Kidney epithelial cell (primary cell): ENCODE measurements at places on chromosomes 1 and 21. TPM values are rescaled to one million over a fixed set of nuclear protein-coding genes. Genes with fewer than 3 reads are reported as not detected.

Gene TBX15
- total RNA-seq: 0.21 TPM in 1 of 2 replicates, not detected in the other

DNA sequence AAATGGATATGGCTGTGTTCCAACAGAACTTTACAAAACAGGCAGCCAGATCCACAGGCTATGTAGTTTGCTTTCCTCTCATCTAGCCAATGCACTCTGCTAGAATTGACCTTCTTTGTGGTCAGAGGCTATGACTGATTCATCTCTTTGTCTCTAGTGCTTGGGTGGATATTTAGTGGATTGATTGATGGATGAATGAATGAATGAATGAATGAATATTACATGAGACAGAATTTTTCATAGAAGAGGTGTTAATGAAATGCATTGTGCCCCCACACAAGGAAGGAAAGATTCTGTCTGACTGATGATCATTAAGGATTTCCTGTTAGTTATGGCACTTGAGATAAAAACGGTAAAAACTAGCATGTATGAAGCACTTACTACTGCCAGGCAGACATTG is 50.5 kb upstream of the ZYG11A start:
- DNase-seq: no peak

DNA sequence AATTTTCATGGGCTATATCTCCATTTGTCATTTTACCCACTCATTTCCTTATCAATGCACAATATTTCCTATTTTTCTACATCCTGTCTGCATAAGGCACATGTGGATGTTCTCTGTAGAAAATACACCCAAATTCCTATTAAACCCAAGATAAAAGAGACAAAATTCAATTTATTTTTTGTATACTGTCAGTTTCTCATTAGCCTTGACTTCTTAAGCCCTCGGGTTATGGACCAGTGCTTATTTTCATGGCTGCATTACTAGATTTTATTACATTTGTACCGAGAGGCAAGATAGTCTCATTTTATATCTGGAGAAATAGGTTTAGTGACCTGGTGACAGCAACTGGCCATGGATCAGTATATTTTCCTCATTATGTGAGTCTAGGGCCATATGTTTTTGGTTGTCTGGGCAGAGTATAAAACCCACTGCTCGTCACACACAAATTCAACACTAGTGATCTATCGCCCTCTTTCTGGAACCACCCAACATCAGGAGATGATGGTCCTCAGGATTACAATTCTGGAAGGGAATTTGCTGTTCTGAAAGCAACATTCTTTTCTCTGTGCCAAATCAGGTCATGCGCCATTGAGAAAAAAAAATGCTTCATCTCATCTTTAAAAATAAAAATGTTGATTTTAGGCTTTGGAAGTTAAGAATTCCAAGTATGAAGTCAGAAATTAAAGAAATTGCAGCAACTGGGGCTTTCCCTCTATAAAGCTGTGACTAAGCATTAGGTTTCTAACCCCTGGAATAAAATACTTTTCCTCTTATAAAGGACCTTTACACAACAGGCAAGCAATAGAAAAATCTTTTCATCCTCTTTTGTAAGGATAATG is 81.4 kb downstream of the ASTN1 start:
- DNase-seq: peak; percentile 12

DNA sequence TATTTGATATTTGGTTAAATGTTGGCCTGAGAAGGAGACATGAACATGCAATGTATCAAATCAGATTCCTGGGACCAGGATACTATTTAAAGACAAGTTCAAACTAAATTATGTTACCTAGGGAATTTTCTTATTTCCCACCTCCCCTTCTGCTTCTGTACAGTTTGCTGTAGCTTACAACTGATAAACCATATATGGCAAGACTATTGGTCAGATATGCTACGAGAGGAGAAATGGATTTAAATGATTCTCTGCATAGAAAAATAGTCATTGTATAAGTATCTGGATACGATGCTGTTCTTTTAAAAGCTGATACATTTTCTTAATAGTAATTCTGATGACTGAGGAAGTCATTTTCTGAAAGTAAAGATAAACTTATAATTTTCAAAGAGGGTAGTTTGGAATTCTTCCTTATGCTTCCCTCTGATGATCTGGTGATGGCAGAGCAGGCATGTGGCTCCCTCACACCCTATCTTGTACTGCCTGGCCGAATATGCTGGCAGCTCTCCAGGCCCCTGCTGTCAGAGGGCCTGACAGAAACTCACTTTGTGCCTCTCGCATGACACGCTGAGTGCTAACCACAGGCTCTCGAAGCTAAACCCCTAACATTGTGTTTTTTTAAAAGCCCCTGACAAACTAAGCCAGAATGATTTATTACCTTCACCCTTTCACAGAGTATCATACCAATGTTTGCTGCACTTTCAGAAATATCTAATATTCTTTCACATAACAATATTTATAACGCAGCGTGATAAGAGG is 19.4 kb downstream of the RRP15 start:
- DNase-seq: peak; percentile 35

GRCh38 chr1:111833334-111833733 is 77.6 kb downstream of the DDX20 start:
- no peak for DNase-seq

DNA sequence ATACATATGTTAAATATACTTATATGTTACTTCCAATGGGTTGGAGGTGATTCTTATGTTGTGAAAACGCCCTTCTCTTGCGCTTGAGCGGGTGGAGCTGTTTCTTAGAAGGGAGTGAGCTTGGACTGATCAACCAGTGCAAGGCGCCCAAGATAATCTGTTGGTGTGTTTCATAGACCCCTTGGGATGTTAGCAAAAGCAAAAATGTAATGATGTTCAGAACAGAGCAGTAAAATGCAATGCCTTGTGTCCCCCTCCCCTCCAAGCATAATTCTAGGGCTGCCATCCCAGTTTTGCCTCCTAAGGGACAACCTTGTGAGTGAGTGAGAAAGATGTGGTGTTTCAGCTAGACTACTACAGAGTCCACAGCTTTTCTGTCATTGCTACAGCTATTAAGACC is 6.2 kb upstream of the CD34 start:
- DNase-seq: no peak

DNA sequence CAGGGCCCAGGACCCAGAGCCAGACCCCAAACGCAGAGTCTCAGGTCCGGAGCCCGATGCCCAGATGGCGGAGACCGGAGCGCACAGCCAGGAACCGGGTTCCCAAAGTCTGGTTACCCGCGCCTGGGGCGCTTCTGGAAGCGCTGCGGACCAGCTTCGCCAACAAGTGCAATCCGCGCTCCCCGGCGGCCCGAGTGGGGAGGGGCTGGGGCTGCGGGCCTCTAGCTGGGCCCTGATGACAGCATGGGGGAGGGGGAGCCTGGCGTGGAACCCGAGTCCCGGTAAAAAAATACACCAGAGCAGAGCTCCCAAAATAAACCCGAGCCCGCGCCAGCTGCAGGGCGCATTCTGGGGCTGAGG is 494 bp downstream of the NT5C1A start:
- no peak for DNase-seq

DNA sequence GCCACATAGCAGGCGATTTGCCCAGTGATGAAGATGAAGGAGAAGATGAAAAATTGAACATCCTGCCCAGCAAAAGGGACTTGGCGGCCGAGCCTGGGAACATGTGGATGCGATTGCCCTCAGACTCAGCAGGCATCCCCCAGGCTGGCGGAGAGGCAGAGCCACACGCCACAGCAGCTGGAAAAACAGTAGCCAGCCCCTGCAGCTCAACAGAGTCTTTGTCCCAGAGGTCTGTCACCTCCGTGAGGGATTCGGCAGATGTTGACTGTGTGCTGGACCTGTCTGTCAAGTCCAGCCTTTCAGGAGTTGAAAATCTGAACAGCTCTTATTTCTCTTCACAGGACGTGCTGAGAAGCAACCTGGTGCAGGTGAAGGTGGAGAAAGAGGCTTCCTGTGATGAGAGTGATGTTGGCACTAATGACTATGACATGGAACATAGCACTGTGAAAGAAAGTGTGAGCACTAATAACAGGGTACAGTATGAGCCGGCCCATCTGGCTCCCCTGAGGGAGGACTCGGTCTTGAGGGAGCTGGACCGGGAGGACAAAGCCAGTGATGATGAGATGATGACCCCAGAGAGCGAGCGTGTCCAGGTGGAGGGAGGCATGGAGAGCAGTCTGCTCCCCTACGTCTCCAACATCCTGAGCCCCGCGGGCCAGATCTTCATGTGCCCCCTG is 3.3 kb downstream of the ZBTB18 start:
- DNase-seq: no peak

DNA sequence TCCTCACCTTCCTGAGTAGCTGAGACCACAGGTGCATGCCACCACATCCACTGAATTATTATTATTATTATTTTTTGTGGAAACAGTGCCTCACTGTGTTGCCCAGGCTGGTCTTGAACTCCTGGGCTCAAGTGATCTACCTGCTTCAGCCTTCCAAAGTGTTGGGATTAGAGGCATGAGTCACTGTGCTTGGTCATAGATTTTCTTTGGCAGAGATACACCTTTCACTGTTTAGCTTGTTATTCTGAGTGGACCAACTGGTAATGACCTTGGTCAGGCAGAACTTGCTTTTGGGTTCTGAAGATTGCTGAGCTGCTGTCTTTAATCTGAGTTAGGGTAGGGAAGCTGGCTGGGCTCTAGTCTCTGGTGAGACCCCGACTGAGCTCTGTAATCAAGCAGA is 66.8 kb downstream of the DNAH14 start:
- DNase-seq: no peak

- DNase-seq: peak; percentile 43
Observed at GRCh38 chr1:232764458-232765251, 40.6 kb upstream of the MAP10 start.

Gene MT1HL1
- not detected in 2 replicates for total RNA-seq

DNA sequence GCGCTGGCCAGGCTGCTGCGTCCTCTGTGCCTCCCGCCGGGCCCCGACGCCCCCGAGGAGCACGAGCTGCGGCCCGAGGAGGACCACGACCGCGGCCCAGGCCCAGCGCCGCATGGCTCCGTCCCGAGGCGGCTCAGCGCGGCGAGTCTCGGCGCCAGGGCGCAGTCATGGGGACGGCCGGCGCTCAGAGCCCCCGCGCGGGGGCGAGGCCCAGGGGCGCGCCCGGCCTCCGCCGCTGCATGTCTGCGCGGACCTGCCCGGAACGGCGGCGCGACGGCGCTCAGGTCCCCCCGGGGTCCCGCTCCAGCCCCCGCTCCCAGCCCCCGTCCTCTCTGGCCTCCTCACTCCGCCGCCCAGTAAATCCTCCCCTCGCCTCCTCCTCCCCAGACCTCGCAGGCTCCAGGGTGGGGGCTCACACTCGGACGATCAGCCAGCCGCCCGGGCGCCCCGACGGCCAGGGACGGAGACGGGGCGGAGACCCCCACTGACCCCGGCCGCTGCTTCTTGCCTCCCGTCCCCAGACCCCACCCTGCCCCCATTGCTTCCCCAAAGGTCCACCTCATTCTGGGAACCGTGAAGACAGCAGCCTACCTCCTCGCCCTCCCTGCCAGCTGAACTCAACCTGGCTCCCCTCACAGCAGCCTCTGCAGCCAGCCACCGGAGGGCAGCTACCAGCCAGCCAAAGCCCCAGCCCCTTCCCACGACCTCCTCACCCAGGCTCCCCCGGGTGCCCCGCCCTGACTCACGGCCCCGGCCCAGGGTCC is at the start of gene C1QTNF12:
Gene C1QTNF12, minus strand, starts transcription at position 146 of the 764 bp plus-strand sequence. Its CDS starts 32 bp downstream, at position 114.
- DNase-seq: no peak

DNA sequence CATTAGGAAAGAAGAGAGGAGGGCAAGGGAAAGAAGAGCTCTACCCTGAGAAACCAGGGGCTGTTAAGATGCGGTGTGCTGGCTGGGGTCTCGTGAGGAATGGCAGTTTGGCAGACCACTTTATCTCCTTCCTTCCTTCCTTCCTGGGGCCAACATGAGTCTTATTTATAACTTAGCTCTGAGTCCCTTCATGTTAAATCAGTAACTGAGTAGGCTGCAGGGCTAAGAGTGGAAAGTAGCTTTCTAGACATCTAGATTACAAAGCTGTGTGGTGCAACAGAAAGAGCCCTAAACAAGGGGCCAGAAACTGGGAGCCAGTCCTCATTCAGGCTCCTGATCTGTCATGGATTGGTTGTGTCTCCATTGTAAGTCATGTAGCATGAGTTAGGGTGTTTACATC is 135.4 kb upstream of the DUSP10 start:
- DNase-seq: no peak

Gene SELENBP1
- total RNA-seq: 2.3 and 5.8 TPM in 2 replicates

DNA sequence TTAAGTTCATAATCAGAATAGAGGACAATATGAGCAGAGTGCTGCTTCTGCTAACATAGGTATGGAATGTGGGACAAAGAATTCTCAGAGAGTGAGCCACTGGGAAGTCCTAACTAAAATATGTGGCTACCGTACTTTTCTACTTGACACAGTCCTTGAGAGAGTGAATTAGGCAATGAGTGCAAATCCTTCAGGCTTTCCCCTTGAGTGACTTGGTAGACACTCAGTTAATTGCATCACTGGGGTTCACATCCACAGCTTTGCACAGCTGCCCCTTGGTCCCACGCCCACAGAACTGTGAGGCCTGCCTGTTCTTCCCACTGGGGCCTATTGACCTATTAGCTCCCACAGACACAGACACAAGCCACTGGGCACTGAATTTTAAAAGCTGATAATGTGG is 40.5 kb upstream of the PAXBP1 start:
- DNase-seq: no peak

Gene WLS
- 39.2 and 55.0 TPM in 2 replicates for total RNA-seq

- DNase-seq: no peak
Observed at GRCh38 chr1:238826891-238827290, 559.5 kb upstream of the CHRM3 start.

- DNase-seq: no peak
Observed at GRCh38 chr1:44015206-44015605, 16.1 kb downstream of the SLC6A9 start.

- peak; percentile 84 for DNase-seq
Observed at GRCh38 chr1:23562137-23562876, 3.0 kb upstream of the ID3 start.

Gene MUL1
- 43.0 and 46.5 TPM in 2 replicates for total RNA-seq

- DNase-seq: no peak
Observed at GRCh38 chr1:14835725-14836124, 237.2 kb downstream of the KAZN start.

DNA sequence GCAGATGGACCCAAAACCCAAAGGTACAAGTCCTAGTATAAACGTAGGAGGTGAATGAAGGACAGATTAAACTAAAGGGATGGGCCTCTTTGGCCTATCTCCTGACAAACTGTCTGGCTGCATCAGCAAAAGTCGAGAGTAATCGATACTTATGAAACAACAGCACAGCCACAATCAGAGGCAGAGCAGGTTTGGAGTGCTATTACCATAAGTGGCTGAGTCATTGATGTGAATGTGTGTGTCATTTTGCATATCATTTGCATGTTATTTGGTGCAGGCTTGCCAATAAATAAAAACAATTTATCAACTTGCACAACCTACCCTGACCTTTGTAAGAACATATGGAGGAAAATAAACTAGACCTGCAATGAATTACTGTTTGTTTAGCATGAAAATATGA is 283.1 kb downstream of the NUF2 start:
- DNase-seq: no peak

- DNase-seq: peak; percentile 12
Observed at GRCh38 chr1:68725001-68725752, 228.3 kb upstream of the DEPDC1 start.

- no peak for DNase-seq
Observed at GRCh38 chr1:184635980-184636431, 118.7 kb downstream of the EDEM3 start.

Gene HSPA6
- 0.84 TPM in 1 of 2 replicates, not detected in the other for total RNA-seq
